ENCODE measurements at places on chromosomes 2 and 18.

- DNase-seq, result no peak
Observed at GRCh38 chr2:27587025-27587424, 4.2 kb downstream of the ZNF512 start.

DNA sequence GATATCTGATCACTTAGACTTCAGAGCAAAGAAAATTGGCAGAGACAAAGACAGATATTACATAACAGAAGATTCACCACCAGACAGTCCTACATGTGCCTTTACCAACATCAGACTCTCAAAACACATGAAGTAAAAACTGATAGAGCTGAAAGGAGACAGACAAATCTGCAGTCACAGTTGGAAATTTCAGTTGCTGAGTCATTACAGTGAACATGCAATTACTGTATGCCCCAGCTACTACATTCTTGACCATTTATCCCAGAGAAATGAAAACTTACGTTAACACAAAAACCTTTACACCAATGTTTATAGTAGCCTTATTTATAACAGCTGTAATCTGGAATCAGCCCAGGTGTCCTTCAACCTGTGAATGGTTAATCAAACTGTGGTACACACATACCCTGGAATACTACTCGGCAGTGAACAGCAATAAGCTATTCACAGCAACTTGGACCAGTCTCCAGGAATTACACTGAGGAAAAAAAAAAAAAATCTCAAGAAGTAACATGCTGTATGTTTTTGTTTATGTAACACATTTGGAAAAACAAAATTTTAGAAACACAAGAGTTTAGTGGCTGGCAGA lies 7.5 kb upstream of the SCLY start:
- no peak for DNase-seq

DNA sequence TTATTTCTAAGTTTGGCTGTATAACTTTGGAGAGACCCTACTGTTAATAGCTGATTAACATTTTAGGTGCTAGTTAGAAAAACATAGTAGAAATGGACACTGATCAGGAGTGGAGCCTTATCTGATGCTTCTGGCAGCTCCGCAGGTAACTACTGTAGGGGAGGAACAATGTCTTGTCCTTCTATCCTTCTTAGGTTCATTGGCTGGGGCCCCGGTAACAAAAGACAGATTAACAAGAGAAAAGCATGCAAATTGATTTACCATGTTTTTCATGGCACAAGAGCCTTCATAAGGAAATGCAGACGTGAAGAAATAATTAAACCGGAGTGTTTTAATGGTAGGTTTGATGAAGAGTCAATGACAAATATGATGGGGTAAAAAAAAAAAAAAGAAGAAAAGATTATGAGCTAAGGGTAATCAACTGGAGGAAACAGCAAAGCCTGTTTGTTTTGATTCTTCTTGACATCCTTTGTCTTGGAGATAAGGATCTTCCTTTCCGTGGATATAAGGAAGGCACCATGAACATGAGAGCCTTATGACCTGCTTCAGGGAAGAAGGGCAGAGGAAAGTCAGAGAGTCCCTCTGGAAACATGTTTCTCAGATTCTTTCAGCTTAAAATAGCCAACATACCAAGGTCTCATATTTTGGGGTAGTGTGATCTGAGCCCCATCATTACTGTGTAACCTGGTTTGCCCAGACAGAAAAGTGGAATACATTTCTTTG lies 62.4 kb upstream of the GCFC2 start:
- DNase-seq, result no peak

- peak; percentile 67 for DNase-seq
Observed at GRCh38 chr2:66305718-66306117, 129.2 kb upstream of the MEIS1 start.

- DNase-seq, result no peak
Observed at GRCh38 chr2:53751728-53752127, 15.9 kb upstream of the CHAC2 start.

- DNase-seq, result no peak
Observed at GRCh38 chr2:235576337-235576910, 82.6 kb downstream of the AGAP1 start.

DNA sequence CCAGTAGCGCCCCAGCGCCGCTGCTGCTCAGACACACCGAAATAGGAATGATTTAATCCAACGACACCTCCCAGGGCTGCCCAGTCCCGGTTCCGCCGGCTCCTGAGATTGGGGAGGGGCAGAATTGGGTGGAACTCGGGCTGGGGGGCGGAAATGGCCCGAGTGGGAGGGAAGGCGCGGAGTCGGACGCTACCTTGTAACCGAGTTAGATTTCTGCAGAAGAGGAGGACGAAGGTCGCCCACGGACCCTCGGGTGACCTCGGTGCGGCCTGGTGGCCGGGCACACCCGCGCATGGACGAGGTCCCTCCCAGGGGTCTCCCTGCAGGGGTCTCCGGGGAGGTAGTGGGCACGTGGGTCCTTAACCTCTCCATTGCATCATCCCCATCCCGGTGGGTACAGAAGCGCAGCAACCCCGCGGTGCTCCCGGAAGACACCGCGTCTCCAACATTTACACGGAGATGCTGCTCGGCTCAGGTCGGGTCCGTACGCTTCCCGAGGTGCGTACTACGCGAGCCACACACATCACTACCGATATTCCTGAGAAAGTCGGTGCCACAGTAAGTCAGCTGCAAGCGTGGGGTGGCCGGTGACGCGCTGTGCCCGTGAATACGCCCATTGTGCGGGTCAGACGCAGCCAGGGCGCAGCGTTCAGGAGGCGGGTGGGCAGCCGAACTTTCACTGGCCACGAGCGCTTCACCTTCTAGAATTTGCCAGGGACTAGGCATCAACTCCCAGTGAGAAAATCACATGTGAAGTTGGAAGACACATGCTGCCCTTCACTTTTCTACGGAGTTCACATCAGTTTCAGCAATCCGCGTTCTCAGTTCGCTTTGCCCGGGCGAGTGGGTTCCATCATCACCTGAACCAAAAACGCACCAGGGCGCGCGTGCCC lies 3.0 kb downstream of the ZNF516 start:
- DNase-seq, result peak; percentile 57

- DNase-seq, result peak; percentile 27
Observed at GRCh38 chr2:43605079-43605655, 9.3 kb upstream of the THADA start.

DNA sequence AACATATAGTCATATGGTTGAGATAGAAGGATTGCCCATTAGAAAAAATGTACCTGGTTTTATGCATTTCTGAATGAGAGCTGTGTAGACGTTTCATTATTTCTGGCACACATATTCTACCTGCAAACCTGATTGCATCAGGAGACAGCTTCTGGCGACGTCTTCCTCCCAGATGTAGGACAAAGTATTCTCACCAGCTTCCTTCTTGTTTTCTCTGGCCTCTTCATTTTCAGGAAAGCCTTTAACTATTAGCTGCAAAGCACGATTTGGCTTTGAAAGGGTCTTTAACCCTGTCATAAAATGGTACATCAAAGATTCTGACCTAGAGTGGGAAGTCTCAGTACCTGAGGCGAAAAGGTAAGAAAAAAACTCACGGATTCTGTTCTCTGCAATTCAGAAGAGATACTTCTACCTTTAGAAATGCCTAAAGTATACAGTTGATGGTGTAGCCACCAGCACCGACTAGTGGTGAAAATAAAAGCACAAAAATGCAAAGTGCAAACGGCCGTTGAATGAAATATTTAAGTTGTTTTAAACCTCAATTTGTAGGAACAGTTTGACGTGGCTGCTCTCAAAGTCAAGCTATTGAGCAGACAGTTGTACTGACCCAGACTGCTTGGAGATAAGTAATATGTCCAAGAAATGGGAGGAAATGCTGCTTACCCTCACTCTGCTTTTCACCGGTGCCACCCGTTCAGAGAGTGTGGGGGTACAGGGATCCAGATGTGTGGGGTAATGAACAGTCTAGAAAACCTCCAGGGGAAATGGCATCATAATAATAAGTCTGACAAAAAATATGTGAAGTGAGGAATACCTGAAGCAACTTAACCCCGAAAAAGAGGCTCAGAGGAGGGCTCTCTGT lies 20.2 kb downstream of the IL18RAP start:
- DNase-seq, result no peak

DNA sequence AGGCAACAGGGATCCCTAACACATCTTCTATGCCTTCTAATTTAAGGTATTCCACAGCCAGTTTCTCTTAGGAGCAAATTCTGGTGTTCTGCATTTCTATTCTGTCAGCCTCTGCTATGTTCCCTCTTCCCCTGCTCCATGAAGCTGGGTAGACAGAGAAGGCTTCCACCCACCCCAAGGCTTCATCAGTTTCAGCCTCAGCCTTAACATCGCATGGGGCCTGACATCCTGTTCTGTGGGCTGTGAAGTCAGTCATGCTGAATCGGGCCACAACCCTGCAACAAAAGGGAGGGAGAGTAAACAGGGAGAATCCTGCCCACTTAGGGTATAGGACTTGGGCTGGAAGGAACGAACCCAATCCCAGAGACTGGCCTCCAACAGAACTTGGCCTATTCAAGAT lies 70.6 kb upstream of the PPM1B start:
- no peak for DNase-seq

DNA sequence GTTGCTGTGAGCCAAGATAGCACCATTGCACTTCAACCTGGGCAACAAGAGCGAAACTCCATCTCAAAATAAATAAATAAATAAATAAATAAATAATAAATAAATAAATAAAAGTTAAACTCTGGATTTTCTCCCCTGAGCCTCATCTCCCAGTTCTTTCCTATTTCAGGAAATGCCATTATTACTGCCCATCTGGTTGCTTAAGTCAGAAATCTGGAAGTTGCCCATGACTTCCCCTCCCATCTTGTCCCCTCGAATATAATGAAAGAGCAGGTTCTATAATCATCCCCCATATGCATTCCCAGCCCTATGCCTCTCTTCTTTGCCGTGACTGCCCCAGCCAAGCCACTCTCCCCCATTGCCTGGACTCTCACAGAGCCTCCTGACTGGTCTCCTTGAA lies 4.2 kb upstream of the PSD4 start:
- no peak for DNase-seq

DNA sequence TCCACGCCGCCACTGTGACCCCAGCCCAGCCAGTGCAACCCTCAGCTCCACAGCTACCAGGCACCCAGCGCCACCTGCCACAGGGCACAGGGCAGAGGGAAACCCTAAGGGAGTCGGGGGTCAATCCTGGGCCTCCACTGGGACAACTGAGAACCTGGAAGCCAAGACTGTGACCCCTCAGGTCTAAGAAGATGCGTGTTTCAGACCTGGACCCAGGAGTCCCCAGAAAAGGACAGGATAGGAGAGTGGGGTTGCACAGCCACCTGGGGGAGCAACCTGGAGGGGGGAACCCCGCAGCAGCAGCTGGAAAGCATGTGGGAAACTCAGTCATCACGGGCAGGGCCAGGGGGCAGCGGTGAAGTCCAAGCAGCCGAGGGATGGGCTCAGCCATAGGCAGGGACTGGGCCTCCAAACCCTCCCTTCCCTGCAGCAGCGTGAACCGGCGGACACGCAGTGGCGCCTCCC lies 4.1 kb downstream of the ESPNL start:
- DNase-seq, result no peak

GRCh38 chr2:54158311-54158710 lies 42.9 kb downstream of the ACYP2 start:
- no peak for DNase-seq

- DNase-seq, result no peak
Observed at GRCh38 chr2:195632856-195633572, 24.0 kb upstream of the SLC39A10 start.

- DNase-seq, result no peak
Observed at GRCh38 chr2:20027705-20028434, 15.4 kb upstream of the MATN3 start.

- DNase-seq, result no peak
Observed at GRCh38 chr2:69965756-69966445, 4.5 kb upstream of the ASPRV1 start.

DNA sequence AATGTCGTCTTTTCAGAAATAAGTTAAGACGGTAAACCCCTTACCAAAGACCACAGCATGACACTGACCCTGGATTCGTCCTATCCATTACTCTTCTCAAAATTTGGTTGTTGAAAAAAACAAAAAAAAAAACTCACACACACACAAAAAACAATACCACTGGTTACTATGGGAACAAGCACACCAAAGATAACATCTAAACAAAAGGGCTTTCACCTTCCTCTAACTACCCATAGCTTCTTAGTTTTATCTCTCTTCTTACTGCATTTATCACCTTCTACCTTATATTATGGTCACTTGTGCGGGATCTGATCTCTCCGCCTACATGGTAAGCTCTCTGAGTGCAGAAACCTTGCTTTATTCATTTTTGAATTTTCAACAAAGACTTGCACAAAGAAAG lies 192.7 kb downstream of the STK39 start:
- DNase-seq, result no peak

DNA sequence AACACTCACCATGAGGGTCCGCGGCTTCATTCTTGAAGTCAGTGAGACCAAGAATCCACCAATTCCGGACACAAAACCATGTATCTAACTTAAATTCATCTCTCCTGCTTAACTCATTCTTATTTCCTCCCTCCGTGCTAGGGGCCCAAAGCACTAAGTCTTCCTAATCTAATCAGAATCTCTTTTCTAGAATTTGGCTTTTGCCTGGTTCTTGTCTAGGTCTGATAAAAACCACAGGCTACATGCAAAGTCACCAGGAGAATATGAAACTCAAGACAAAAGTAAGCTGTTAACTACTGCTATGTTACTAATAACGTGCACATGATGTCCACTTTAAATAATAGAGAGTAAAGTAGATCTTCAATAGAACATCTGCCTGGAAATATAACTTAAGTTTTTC lies 69.9 kb downstream of the TRIP12 start:
- no peak for DNase-seq

- DNase-seq, result no peak
Observed at GRCh38 chr2:238459081-238459629, 32.4 kb downstream of the ASB1 start.

DNA sequence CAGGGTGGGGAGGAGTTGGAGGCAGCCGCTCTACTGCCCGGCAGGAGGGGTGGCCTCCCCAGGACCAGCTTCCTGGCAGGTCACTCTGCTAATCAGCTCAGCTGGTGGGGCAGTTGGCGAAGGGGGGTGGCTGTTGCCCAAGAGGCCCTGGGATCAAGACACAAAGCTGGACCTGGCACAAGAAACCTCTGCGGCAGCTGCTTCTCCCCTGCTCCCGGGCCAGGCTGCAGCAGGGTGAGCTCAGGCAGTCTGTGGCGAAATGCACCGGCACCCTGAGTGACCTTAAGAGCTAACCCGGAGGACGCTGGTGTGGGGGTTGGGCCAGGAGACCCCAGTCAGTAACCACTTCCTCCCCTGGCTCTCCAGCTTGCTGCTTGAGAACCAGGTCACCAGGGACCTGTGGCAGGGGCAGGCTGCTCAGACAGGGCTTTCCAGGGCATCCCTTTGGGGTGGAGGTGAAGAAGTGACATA lies 31.1 kb downstream of the TOGARAM2 start:
- DNase-seq, result no peak

- no peak for DNase-seq
Observed at GRCh38 chr2:120275617-120276400, 23.2 kb downstream of the RALB start.

- DNase-seq, result no peak
Observed at GRCh38 chr2:39476524-39476923, 39.4 kb upstream of the MAP4K3 start.

Measured in NCI-H1930 (cell line).